ENCODE measurements at places on chromosomes 2 and 18.

GRCh38 chr18:11154368-11154989, 5.1 kb upstream of the PIEZO2 start:
- peak; percentile 54 for DNase-seq

GRCh38 chr2:23824777-23825212, 102.1 kb downstream of the ATAD2B start:
- peak; percentile 55 for DNase-seq

- peak; percentile 43 for DNase-seq
Observed at GRCh38 chr18:57208047-57208446, 61.2 kb downstream of the BOD1L2 start.

GRCh38 chr2:214107726-214108125, 303.1 kb upstream of the VWC2L start:
- no peak for DNase-seq

- DNase-seq = peak; percentile 23
Observed at GRCh38 chr18:75211953-75212750, 1.6 kb downstream of the TSHZ1 start.

- no peak for DNase-seq
Observed at GRCh38 chr2:53561155-53561554, 206.4 kb upstream of the CHAC2 start.

DNA sequence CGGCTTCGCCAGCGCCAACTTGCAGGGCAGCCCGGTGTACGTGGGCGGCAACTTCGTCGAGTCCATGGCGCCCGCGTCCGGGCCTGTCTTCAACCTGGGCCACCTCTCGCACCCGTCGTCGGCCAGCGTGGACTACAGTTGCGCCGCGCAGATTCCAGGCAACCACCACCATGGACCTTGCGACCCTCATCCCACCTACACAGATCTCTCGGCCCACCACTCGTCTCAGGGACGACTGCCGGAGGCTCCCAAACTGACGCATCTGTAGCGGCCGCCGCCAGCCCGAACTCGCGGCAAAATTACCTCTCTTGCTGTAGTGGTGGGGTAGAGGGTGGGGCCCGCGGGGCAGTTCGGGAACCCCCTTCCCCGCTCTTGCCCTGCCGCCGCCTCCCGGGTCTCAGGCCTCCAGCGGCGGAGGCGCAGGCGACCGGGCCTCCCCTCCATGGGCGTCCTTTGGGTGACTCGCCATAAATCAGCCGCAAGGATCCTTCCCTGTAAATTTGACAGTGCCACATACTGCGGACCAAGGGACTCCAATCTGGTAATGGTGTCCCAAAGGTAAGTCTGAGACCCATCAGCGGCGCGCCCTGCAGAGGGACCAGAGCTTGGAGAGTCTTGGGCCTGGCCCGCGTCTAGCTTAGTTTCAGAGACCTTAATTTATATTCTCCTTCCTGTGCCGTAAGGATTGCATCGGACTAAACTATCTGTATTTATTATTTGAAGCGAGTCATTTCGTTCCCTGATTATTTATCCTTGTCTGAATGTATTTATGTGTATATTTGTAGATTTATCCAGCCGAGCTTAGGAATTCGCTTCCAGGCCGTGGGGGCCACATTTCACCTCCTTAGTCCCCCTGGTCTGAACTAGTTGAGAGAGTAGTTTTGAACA, 15.1 kb downstream of the HOXD3 start:
- peak; percentile 26 for DNase-seq

- DNase-seq = no peak
Observed at GRCh38 chr2:147135376-147135775, 709.5 kb upstream of the ACVR2A start.

DNA sequence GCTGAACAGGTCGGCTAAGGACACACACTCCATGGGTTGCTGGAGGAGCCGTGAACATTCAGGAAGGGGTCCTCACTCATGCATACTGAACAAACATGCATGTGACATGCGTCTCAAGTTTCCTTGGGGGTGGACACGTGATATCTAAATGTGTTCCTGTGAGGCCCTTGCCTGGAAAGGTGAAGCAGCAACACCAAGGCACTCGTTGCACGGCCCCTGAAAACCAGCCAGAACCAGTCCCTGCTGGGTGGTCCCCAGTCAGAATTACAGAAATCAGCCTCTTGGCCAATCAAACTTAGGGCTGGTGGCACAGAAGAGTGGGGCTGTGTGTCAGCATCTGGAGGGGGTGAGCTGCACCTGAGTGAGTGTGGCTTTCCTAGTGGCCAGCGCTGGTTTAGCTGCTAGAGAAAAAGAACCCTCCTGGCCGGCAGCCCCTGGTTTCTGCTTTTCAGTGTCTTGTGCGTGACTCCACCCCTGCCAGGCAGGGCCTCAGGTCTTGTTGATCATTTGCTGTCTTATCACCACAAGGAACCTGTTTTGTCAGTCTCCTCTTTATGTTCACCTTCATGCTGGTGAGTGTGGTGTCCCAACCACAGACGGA, 3.2 kb upstream of the AQP12B start:
- DNase-seq = no peak

GRCh38 chr2:108621087-108621559, 86.9 kb downstream of the LIMS1 start:
- DNase-seq = peak; percentile 91

DNA sequence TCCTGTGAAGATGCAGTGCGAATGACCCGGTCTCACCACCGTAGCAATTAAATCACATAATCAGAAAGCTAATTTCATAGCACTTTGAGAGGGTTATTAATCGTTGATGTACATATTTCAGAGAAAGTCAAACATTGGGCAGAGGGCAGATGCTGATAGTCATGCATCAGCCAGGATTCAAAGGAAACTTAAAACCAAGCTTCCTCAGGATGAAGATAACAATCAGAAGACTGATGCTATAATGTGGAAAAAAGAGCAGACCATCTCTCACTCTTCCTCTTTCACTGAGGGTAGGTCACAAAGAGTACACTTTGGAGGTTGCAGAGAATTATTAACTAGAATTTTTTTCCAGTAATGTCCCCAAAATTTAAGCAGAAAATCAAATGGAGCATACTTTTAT, 1027.7 kb upstream of the ZEB2 start:
- DNase-seq = no peak

DNA sequence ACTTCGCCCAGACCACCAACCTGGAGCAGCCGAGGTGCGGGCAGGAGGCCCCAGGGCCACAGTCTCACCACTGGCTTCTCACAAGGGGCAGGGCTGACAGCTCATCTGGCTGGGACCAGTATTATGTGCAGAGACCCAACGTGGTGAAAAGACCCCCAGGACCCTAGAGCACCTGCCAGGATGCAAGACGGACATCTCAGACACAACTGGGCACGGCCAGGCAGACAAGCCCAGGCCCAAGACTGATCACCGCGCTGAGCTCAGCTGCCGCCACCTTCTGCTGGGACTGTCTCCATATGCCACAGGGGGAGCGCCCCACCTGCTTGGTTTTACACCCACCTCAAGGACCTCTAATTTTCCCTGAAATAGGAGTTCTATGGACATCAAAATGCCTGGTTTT, 23.2 kb downstream of the HDAC4 start:
- no peak for DNase-seq

Data from kidney tubule cell (primary cell).